ENCODE measurements at places on chromosomes 3 and 15.
A peak's percentile ranks its signal among the peaks of the same experiment; 100 is the strongest.

GRCh38 chr3:55807210-55807609 is 320.1 kb upstream of the WNT5A start:
- no peak for DNase-seq

DNA sequence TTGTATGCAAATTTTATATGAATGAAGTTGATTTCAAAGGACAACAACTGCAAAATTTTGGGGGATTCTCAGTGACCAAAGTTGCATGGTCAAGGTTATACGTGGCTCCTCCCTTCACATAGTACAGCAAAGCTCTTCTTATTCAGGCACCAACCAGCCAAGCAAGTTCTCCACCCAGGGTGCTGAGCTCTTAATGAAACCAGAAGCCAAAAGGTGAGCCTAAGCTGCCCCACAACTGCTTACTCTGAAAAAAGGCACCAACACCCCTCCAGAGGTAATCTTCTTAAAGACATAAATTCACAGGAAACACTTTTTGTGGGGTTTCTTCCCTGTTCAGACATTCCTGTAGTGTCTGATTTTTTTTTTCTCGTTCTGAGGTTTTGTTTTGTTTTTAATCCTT is 106.1 kb upstream of the GMNC start:
- DNase-seq = no peak

GRCh38 chr15:93247466-93248121 is 158.6 kb upstream of the RGMA start:
- no peak for DNase-seq

GRCh38 chr3:7333125-7333524 is 472.2 kb downstream of the GRM7 start:
- DNase-seq = no peak

DNA sequence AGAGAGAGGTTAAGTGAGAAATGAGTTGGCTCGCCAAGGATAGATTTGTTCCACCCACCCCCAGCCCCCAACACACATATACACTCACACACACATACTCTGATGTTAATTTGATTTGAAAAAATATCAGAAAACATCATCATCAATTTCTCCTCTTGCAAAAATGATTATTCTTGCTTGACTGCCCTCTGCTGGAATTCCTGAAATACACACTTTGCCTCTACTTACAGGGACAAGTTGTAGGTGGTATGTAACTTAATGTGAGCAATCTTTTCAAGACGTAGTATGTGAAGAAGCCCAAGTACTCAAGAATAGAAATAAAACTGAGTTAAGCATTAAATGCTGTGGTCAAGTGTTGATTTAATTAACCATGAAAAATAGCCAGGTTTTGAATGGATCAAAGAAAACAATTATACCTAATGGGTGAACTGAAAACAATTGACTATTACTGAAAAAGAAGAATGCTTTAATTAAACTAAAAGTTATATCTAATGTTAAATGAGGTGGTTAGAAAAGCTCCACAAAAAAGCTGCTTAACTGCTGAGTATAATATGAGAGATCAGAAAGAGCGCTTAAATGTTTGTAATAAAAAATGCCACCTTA is 46.6 kb upstream of the MDFIC2 start:
- DNase-seq = no peak

- DNase-seq = no peak
Observed at GRCh38 chr3:65523878-65524277, 514.8 kb downstream of the MAGI1 start.

DNA sequence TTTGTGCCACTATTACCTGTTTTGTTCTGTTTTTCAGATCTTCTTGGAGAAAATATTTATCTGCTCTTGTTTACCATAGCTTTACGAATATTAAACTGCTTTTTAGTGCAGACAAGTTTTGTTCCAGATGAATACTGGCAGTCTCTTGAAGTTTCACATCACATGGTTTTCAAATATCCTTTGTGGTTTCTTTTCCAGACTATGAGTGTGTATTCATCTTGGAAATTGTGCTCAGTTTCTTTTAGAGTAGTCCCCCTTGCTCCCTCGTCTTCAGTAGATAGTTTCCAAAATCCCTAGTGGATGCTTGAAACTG is 1.2 kb downstream of the PIGB start:
- DNase-seq = no peak

DNA sequence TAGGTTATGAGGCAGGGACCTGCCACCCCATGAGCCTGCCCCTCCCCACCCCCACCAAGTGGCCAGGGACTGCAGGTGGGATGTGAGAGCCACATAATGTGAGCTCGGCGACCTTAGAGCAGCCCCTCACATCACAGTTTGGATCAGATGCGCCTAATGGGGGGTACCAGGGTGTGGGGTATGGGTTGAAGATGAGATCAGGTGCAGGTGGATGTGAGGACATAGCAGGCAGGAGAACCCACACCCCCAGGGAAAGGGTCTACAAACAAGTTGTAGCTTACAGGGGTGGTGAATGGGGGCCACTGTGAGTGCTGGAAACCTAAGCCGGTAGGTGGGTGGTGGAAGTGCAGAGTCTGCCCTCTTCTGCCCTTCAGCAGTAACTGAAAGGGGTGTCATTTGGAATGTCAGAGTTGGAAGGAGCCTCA is 94.0 kb downstream of the CORO2B start:
- peak; percentile 65 for DNase-seq

- no peak for DNase-seq
Observed at GRCh38 chr3:179224584-179224983, 26.3 kb downstream of the KCNMB3 start.

DNA sequence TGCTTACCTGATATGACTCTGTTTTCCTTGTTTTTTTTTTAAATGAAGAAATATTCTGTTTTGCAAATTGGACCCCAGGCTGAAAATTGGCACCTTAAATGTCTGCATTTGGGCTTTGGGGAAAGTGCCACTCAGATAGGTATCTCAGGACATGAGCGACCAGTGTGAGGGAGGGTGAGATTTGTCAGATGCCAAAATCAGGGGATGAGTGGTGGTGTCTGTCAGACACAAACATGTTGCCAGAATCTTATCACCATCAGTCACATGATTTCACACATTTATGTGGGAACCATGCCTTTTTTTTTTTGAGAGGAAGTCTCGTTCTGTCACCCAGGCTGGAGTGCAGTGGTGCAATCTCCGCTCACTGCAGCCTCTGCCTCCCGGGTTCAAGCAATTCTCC is 75.6 kb upstream of the OSBPL11 start:
- no peak for DNase-seq

- DNase-seq = no peak
Observed at GRCh38 chr3:52532517-52532837, 1.2 kb downstream of the NT5DC2 start.

DNA sequence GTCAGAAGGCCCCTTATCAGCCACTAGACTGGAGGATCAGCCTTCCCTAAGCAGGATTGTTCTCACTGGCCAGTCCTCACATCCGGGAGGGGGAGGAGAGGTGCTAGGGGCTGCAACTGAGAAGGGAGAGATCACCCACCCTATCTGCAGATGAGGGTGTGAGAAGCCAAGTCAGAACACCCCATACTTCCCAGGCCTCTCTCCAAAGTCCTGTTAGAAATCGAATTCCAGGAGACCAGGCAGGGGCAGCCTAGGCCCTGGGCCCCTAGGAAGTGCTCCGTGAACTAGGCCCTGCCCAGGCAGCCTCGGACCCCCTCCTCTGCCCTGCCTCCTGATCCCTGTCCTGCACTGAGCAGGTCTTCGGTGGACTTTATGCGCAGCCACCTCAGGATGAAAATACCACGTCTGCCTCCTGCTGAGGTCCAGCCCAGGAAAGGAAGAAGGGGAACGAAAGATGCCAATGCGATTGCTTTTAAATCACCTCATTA is 933 bp downstream of the DZIP1L start:
- peak; percentile 54 for DNase-seq

- no peak for DNase-seq
Observed at GRCh38 chr15:69749797-69750196, 297.2 kb downstream of the RPLP1 start.

GRCh38 chr15:101533371-101534140 is 44.0 kb upstream of the PCSK6 start:
- DNase-seq = no peak

DNA sequence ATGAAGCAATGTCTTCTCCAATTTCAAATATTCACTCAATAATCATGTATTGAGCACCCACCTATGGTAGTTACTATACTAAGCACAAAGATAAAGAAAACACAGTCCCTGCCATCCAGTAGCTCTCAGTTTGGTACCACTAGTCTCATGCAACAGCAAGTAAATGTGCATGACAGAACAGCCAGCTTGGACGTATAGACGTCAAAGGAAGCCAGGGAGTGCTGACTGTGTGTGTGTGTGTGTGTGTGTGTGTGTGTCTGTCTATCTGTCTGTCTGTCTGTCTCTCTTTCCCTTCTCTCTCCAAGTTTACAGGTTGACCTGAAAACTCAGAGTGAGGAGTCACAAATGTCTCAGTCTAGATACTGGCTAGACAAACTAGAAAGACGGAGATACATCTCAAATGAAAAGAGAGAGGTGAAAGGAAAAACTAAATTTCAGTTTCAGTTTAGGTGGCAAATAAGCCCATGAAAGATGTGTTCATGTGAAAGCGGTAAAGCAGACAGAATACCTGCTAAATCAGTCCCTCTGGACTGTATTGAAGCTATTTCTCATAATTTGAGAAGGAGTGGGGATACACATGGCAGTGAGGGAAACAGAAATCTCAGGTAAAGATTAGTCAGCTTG is 141.1 kb upstream of the PTPRG start:
- no peak for DNase-seq

DNA sequence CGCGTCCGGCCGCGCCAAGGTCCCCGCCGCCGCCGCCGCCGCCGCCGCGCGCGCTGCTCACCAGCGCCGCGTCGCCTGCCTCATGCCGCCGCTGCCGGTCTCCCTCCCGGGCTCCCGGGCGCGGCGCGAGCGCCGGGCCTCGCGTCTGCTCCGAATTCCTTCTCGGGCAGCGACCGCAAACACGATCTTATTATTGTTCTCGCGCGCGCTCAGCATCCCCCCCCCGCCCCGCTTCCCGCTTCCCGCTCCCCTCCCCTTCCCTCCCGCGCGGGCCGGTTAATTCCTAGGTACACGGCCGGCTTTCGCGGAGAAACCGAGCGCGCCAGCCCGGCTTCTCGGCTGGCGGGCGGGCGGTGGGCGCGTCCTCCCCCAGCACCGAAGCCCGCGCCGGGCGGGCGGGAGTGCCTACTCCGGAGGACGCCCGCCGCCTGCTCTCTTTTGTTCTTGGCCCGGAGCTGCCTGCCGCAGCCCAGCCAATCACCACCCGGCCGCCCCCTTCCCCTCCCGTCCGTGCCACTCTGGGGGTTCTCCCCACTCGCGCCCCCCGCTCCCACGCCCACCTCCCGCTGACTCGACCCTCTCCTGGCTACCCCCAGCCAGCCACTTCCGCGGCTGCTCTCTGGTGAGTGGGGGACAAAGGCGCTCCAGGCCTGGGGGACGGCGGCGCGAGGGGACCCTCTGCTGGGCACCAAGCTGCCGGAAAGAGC is at the start of gene HDGFL3:
Gene HDGFL3, minus strand, starts transcription at position 164 of the 707 bp plus-strand sequence. CDS start 409 bp downstream, outside the sequence.
- DNase-seq = peak; percentile 85

GRCh38 chr3:178841011-178841410 is 230.6 kb downstream of the ZMAT3 start:
- DNase-seq = no peak

DNA sequence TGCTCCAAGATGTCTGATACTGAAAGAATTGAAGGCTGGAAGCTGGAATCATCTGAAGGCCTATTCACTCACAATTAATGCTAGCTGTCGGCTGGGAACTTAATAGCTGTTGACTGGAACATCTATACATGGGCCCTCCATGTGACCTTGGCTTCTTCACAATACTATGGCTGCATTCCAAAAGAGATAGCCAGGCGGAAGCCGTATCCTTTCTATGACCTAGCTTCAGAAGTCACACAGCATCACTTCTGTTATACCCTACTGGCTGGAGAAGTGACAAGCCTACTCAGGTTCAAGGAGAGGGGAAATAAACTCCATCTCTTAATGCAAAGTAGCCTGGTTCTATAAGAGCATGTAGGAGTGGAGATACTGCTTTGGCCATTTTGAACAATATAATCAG is 50.9 kb upstream of the SPRED1 start:
- no peak for DNase-seq

DNA sequence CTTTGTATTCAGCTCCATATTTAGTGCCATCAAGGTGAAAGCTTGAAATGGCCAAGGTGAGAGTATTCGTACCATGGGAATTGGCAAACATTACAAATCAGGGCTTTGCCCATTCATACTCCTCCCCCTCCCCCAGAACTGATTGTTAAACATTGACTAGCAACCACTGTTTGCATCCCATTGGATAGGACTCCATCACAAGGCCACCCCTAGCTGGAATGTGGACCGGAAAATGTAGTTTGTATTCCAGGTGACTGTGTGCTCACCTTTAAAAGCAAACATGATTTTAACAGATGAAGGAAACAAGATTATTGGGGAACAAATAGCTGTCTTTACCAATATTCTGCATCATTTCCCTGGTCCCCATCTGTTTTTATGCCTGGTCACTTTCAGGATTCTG is 14.1 kb downstream of the ST3GAL6 start:
- DNase-seq = no peak

GRCh38 chr3:63128380-63128779 is 149.7 kb upstream of the SYNPR start:
- no peak for DNase-seq

GRCh38 chr3:191680989-191681597 is 220.1 kb downstream of the PYDC2 start:
- no peak for DNase-seq

GRCh38 chr3:55194376-55194775 is 266.5 kb upstream of the LRTM1 start:
- DNase-seq = no peak

DNA sequence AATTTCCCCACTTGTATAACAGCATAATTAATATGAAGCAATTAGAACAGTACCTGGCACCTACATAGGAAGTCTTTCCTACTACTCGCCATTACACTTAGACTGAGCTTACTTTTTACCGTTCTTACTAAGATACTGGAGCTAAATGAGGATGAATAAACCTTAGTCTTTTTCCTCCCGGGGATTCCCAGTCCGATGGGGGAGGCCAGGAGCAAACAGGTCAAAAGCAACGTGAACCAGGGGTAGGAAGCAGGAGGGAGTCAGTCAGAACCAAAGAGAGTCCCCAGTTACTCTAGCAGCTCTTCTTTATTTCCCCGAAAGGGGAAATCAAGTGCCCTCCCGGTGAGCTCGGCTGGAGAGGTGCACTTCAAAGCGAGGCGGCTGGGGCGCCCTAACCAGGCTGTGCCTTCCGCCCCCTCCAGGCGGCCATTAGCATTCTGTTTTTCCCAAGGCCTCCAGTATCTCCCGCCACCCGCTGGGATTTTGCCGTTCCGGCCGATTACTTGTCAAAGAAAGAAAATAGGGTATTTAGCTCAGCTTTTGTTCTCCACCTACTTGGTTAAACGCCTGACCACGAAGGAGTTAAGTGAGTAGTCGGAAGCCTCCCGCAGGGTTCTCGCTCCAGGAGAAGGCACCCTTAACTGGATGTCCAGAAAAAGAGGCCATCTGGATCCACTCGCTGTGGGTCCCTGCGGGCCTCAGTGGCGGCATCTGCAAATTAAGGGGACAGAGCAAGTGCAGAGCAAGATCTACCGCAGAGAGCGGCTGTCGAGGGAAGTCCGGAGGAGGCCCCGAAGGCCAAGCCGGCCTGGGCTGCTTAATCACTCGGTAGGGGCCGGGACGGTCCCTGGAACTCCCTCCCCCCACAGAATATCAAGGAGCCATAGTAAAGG is 6.3 kb upstream of the EOMES start:
- DNase-seq = no peak
